NCI-H774 (cell line): ENCODE measurements at places on chromosomes 16 and 17.
A peak's percentile ranks its signal among the peaks of the same experiment; 100 is the strongest.

GRCh38 chr17:9173386-9173983, 152.2 kb downstream of the NTN1 start:
- DNase-seq, result no peak

GRCh38 chr17:34579017-34579946, at the start of gene TMEM132E:
TMEM132E (plus strand) TSS chr17:34579582; CDS start chr17:34581077, 1,495 bp downstream.
- peak; percentile 8 for DNase-seq

DNA sequence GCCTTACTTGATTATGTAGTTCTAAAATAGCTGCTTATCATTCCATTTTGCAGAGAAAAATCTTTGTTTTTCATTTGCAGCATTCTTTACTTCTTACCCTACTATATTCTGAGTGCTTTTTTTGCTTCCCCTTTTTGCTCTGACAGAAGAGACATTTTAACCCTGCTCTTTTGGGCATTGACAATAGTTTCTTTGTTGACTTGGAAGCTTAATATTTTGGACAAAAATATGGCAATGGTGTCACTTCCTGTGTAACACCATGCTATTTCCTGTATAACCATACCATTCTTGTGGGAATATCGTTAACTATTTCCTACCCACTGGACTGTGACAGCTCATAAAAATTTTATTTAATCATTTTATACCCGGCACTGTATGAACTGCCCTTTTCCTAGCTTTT, 747.1 kb downstream of the CDH8 start:
- no peak for DNase-seq

DNA sequence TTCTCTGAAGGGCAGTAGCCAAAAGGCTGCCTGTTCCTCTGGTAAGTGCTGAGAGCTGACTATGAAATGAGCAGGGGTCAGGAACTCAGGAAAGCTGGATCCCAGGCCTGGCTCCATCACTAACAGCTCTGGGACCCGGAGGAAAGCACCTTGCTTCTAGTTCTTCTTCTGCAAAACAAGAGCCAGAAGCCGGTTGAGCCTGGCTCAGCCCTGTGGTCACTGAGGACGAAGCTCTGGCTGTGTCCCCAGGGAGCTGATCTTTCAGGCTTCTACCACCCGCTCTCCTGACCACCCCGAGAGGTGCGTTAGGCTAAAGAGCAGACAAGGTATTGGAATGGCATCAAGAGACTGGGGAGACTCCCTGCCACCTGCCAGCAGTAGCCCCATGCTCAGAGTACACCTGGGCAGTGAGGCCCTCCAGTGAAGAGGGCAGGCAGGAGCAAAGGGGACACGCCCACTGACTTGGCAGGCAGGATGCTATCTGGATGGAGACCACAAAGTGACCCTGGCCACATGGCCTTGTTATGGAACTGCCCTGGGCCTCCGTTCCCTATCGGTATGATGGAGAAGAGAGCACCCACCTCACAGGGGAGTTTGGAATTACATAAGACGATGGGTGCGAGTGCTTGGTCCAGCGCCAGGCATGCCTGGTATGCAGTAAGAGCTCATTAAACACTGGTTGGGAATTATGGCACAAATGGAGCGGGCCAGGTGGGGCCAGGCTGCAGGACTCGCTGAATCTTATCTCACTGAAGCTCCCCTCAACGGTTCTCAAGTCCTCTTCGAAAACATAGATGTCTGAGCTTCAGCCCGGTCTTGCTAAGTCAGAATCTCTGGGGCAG, 61.4 kb downstream of the COG7 start:
- no peak for DNase-seq

GRCh38 chr16:85955566-85955965, 56.6 kb downstream of the IRF8 start:
- no peak for DNase-seq

GRCh38 chr17:45162025-45162687, 481 bp downstream of the HEXIM2 start:
- DNase-seq, result no peak
